ENCODE measurements at places on chromosomes 16 and 17.

DNA sequence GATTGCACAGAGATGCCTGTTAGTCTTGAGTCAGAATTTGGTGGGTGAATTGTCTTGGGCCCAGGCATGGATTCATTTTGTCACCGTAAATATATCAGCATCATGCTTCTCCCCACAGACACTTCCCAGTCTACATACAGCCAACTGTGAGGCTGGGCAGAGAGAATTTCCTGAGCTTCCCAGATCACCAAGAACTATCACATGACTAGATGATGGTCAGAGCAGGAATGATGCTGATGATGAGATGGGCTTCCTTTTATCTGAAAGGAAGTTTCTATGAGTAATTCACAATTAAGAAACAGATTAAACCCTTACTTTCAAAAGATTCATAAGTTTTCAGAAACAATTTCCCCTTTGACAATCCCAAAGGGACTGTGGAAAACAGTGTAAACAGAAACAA, 323 bp upstream of the KRTAP9-9 start:
- no peak for DNase-seq

GRCh38 chr16:56038564-56039098, 152.7 kb upstream of the GNAO1 start:
- no peak for DNase-seq

DNA sequence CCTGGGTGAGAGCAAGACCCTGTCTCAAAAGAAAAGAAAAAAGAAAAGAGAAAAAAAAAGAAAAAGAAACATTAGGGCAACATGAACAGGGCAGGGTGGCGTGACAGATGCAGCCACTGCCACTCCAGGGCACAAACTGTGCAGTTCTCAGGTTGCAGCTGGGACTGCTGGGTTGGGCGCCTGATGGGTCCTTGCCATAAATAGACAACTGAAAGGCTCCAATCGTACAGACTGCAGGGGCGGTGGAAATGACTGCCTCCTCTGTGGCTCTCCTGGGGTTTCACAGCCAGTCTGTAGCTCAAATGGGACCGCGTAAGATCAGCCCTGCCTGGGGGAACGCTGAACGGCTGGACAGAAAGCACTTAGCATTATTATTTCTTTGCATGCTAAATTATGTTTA, 130.7 kb downstream of the CPPED1 start:
- DNase-seq = no peak

GRCh38 chr17:71057448-71057847, 888.1 kb downstream of the KCNJ2 start:
- no peak for DNase-seq

DNA sequence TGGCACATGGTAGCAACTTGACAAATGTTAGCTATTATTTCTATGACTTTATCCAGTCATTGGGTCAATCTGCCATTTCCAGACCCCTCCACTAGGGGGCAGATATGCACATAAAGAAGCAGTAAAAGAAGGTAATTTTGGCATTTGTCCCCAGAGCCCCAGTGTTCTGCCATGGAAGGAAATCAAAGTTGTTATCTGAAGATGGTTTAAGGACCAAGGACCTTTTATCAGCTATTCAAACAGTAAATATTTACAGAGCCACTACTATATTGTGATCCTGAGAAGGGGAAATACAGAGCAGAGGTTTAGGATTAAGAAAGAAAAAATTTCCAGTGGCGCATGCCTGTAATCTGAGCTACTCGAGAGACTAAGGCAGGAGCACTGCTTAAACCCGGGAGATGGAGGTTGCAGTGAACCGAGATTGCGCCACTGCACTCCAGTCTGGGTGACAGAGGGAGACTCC, 20.0 kb downstream of the TRAF4 start:
- peak; percentile 85 for DNase-seq

DNA sequence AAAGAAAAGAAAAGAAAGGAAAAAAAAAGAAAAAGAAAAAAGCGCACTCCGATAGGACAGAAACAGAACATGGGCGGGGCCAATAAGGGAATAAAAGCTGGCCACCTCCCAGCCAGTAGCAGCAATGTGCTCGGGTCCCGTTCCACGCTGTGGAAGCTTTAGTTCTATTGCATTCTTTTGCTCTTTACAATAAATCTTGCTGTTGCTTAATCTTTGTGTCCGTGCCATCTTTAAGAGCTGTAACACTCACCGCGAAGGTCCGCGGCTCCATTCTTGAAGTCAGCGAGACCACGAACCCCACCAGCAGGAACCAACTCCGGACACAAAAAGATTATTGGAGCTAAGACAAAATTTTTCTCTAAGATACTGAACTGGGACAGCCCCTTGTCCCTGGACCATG, 3.1 kb upstream of the ARL5C start:
- DNase-seq = no peak

DNA sequence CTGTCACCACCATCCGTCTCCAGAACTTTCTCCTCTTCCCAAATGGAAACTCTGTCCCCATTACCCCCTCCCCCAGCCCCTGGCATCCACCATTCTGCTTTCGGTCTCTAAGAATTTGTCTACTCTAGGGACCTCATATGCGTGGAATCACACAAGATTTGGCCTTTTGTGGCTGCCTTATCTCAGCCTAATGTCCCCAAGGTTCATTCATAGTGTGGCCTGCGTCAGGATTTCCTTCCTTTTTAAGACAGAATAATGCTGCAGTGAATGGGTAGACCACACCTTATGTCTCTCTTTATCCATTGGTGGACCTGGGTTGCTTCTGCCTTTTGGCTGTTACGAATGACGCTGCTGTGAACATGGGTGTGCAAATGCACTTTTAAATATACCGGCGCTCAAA, 139.7 kb upstream of the PLCG2 start:
- no peak for DNase-seq

- no peak for DNase-seq
Measured at GRCh38 chr16:75750528-75750927, 24.2 kb upstream of the CPHXL start.

GRCh38 chr16:30445149-30445407, 596 bp downstream of the SEPHS2 start:
- no peak for DNase-seq

- no peak for DNase-seq
Measured at GRCh38 chr17:34321964-34322363, 2.7 kb downstream of the CCL8 start.

DNA sequence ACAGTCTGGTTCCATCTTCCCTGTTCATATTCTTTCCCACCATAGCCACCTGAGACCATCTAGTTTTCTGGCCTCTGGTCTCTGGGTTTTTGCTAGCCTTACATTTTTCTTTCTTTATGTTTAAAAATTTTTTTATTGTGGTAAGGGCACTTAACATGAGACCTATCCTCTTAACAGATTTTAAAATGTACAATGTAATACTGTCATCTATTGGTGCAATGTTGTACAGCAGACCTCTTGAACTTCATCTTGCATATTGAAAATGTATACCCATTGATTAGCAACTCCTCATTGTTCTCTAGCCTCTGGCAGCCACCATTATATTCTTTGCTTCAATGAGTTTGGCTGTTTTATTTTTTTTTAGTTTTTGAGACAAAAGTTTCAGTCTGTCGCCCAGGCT, 39.2 kb downstream of the ITGAM start:
- DNase-seq = no peak

GRCh38 chr16:53773150-53773846, 69.3 kb downstream of the FTO start:
- DNase-seq = no peak

- DNase-seq = no peak
Measured at GRCh38 chr17:36864827-36865430, 72.3 kb upstream of the LHX1 start.

DNA sequence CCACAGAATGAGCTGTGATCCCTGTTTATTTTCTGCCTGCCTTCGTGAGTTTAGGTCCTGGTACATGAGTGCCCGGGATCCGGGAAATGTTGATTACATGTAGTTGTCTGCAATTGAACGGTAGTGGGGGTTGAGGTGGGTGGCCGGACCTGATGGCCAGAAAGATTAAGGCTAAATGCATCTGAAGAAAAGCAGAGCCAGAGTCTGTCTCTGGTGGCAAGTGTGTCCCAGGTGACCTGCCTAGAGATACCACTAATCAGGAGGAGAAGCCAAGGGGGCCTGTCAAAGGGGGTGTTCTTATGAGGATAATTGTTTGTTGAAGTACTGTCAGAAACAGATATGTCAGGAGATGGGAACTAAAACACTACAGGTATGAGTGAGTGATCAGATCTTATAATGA, 154.0 kb upstream of the ASIC2 start:
- no peak for DNase-seq

DNA sequence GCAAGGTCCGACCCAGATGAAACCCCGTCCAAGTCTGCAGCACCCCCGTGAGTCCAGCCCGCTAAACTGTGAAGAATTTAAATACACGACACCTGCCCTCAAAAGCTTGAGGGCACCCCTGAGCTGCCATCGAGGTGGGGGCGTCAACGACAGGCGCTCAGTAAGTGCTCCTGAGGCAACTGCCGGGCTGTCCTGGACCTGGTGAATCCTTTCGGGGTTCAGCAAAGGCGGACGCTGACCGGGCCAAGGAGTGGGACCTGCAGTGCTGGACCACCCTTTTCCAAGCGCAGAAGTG, 512 bp upstream of the ENDOV start:
- DNase-seq = no peak

DNA sequence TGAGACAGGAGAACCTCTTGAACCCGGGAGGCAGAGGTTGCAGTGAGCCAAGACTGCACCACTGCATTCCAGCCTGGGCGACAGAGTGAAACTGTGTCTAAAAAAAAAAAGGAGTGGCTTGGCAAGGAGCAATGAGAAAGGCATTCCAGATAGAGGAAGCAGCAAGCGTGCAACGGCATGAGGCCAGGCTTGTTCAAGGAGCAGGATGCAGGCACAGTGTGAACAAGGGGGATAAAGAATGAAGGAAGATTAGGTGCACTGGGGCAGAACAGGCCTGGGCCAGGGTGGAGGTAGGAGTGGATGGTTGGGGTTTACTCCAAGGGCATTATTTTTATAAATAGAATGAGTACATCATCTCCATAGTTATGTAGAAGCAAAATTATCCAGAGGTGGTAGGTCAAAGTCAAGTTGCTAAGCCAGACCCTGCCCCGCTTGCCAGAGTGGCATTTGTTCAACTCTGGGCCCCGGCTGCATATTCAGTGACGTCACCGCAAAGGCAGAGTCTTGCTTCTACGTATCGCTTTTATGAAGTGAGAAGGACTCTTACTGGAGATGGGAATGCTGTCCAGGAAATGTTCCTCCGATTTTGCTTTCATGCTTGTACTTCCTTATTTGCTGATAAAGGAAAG, 100.2 kb downstream of the KATNIP start:
- DNase-seq = no peak

DNA sequence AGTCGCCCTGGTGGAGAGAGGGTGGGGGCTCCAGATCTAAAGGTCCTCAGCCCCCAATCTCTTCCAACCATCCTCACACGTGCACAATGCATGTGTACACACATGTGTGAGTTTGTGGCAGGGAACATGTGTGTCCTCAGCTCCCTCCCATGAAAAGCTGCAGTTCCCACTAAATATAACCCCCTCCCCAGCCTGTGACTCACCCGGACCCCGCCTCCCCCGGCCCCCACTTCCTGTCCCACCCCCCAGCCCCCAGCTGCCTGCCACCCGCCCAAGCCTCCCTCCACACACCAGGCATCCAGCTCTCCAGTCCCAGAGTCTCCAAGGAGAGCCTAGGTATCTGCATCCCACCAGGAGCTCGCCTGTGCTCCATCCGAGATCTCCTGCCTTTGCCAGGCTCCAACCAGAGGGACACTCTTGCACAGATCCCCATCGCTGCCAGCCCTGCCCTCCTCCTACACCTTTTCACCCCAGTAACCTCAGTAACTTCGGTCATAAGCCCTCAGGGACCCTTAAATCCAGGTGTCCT, 3.9 kb downstream of the DLG4 start:
- no peak for DNase-seq
